Activated naive CD4-positive, alpha-beta T cell (primary cell): ENCODE measurements at places on chromosomes 12 and 14.

DNA sequence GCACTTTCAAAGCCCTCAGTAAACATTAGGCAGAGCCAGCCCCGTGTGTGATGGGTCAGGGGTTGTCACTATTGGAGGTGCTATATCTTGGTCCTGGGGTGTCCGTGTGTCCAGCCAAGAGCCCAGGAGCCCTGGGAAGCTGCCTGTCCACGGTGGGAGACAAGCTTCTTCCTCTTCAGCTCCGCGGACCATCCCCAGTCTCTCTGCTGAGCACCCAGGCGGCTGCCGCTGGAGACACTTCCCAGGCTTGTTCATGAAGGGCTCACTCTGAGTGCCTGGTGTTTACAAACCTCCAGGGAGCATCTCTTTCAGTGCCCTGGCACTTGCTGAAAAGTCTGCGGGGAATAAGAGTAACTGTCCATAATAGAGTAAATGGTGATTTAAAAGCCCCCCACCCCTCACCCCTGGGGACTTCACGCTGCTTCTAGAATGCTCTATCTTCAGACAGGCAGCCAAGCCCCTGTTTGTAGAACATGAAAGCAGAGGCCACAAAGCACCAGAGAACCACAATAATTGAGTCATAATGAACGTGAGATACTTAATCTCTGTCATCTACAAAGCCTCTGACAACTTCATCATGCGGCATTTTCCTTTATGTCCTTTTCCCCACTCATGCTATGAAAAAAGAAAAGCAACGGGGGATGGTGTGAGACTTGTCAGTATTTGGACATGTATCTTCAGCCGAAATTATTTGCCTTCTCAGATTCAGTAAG, 178.6 kb downstream of the TMEM132C start:
- no peak for DNase-seq

DNA sequence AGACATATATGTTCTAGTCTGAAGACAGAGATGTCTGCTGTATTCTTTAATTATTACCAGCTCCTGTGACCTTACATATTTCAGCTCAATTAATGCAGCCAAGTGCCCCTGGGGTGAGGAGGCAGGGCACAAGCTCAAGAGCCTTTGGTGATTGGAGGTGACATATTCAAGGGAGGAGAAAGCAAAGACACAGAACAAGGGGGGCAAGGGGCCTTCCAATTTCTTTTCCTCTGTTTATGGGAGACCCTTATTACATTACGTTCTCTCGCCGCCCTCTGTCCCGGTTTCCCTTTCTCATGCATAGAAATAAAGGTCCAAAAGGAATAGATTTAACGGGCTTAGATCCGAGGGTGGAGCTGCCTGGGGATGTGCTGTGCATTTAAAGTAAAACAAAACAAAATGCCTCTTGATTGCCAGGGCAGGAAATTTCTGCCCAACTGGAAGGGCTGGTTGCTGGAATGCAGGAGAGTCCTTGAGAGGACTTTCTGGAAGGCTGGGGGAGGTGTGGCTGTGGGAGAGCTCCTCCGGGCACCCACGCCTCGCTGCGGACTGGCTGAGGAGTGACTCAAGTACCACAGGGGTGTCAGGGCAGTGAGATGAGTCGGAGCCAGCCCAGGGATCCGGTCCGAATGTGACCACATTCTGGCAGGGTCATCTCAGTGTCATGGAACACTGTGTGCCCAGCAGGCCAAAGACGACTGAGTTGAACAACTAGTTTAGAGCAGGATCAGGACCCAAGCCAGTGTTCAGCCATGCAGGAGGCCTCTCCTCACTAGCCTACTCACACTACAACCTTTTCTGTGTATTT, 32.1 kb upstream of the GSG1 start:
- DNase-seq: no peak

GRCh38 chr12:3177778-3178425, 100.7 kb downstream of the TSPAN9 start:
- DNase-seq: no peak

GRCh38 chr14:72763892-72764291, 130.0 kb downstream of the DPF3 start:
- no peak for DNase-seq

DNA sequence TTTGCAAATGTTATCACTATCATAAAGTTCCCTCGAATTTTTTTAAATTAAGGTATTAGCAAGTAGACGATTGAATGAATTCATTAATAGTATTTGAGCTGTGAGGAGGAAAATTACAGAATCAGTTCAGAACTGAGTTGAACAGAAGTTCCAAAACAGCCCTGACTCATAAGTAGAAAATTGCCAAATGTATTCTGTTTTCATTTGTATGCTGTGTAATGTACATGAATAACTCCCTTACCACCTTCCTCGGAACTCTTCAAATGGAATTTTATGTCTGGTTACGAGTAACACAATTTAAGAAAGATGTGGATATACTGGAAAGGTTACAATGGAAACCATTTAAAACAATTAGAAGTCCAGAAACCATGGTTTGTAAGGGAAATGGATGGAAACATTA, 283.3 kb upstream of the FAR2 start:
- DNase-seq: no peak

- DNase-seq: no peak
Observed at GRCh38 chr12:113220593-113221180, 577 bp upstream of the TPCN1 start.

DNA sequence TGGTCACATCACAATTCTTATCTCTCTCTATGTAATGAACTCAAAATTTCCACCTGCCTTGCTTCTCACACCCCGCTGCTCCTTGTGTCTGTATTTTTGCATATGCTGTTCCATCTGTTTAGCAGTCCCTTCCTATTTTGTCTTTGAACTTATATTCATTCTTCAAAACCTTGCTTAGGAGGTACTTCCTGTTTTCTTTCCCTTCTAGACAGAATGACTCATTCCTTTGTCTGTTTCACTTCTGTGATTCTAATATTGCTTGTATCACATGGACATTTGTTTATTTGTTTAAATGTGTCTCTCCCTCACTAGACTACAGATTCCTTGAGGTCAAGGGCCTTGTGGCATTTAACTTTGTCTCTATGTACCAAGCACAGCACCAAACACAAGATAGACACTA, 424.2 kb downstream of the ETNK1 start:
- DNase-seq: no peak

DNA sequence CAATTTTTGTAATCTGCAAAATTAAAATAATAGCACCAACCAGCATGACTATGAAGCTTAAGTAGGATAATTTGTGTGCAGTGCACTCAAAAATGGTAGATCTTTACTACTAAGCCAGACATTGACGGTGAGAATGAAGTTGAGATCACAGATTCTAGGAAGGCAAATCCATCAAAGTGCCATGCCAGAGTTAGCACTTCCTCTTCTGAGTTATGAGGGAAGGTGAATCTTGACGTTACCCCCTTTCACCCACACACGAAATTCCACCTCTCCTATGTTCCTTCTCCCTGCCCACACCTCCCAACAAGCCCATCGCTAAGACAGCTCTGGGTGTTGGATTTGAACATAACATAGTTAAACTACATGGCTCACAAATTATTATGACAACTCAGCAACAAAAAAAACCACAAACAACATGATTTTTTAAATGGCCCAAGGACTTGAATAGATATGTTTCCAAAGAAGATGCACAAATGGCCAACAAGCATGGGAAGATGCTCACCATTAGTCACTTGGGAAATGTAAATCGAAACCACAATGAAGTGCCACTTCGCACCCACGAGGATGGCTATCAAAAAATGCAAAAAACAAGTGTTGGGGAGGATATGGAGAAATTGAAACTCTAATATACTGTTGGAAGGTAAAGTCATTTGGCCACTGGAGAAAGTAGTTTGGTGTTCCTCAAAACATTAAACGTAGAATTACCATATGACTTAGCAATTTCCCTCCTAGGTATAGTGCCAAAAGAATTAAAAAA, 119.3 kb upstream of the RAP1B start:
- no peak for DNase-seq

- no peak for DNase-seq
Observed at GRCh38 chr14:105023144-105023543, 2.3 kb upstream of the CDCA4 start.

GRCh38 chr14:106513302-106513701, 986.9 kb downstream of the TMEM121 start:
- no peak for DNase-seq

DNA sequence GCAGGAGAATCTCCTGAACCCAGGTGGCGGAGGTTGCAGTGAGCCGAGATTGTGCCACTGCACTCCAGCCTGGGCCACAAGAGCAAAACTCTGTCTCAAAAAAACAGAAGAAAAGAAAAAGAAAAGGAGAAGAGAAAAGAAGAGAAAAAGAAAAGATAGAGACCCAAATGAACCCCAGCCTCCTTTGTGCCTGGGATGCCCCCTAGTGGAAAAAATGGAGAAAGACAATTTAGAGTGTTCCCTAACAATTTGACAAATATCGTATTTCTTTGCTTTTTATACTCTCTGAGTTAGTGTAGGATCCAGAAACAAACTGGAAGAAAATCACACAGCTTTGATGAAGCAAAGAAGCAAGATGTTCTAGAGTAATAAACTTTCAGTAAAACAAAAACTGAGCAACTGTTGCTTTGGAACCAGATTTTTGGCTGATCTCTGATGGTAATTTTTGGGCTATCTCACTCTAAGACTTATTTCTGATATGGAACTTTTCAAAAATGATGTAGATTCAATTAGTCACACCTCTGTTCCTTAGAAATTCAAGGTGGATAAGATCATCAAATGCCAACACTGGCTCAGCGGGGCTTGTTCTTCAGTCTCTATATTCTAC, 18.6 kb upstream of the PRKAB1 start:
- DNase-seq: no peak

- no peak for DNase-seq
Observed at GRCh38 chr14:61939776-61940175, 177.6 kb downstream of the SNAPC1 start.

DNA sequence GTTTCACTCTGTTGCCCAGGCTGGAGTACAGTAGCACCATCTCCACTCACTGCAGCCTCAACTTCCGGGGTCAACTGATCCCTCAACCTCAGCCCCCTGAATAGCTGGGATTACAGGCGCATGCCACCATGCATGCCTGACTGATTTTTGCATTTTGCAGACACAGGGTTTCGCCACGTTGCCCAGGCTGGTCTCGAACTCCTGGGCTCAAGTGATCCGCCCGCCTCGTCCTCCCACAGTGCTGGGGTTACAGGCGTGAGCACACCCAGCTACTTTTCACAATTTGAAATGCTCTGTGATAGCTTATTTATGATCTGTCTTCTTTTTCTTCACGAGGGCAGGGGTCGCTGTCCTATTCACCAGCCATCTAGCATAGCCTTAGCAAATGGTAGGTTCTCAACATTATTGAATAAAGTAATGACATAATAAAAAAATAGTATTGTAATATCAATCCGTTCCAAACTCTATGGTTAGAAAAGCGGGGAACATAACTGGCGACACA, 477 bp upstream of the DDX47 start:
- no peak for DNase-seq

DNA sequence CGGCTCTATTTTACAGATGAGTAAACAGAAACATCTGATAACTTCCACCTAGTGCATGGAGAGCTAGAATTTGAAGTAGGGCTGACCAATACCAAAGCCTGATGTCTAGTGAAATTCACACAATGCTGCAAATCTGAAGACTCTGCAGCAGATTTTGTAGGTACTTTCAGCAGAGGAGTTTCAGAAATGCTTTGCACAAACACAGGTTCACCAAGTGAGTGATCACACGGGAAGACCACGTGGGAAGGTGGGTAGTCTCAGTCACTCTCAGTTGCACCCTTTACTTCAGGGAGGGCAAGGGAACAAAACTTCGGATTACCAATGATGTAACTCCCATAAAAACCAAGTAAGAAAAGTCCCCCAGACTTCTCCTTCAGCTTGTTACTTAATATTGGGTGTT, 63.3 kb upstream of the DAAM1 start:
- DNase-seq: no peak

- no peak for DNase-seq
Observed at GRCh38 chr12:119440803-119441360, 106.4 kb downstream of the CCDC60 start.

- DNase-seq: no peak
Observed at GRCh38 chr12:27343255-27344000, 10.8 kb downstream of the BMAL2 start.

DNA sequence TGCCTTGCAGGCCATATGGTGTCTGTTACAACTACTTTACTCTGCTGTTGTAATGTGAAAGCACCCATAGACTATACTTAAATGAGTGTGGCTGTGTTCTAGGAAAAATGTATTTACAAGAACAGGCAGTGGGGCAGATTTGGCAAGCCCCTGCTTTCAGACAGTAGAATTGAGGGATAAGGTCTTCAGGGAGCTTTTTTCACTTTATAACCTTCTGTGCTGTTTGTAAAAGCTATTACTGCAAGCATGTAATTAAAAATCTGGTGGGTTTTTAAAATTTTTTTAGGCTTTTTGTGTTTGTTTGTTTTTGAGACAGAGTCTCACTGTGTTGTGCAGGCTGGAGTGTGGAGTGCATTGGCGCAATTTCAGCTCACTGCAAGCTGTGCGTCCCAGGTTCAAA, 73.9 kb downstream of the VEZT start:
- no peak for DNase-seq

DNA sequence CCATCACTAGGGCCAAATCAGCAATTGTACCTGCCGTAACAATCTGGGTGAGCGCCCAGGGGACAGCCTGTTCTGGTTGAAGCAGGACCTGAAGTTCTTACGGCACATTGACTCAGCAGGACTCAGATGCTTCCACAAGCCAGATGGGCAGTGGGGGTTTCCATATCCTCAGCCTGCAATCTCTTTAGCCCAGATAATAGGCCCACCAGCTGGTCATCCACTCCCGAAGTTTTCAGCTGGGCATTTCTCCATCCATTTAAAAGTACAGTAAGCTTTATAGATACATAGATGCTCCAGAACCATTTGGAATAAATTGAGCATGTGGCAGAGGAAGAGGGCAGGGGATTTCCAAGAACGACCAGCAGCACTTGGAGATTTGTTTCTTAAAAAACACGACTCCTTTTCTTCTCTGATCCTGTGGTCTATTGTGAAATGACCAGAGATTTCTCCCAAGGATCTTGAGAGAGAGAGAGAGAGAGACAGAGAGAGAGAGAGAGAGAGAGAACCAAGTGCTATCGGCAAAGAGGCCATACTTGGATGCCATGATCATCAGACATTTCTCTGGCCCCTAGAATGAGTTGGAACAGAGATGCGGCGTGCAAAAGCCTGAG, 74.8 kb upstream of the PLXNC1 start:
- DNase-seq: no peak

DNA sequence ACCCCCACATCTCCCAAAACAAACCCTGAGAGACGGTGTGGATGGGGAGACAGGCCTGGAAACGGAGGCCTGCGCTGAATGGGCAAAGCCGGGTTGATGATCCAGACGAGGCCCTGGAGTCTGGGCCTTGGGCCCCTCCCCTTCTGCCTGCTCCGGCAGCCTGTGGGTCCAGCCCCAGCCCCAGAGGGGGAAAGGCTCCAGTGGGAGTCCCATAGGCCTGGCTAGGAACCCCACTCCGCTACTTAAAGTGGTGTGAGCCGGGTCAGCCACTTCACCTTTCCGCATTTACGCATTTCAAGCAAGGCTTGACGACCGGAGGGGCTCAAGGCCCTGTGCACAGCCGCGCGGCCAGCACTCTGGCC, 695 bp upstream of the TNFAIP2 start:
- no peak for DNase-seq

DNA sequence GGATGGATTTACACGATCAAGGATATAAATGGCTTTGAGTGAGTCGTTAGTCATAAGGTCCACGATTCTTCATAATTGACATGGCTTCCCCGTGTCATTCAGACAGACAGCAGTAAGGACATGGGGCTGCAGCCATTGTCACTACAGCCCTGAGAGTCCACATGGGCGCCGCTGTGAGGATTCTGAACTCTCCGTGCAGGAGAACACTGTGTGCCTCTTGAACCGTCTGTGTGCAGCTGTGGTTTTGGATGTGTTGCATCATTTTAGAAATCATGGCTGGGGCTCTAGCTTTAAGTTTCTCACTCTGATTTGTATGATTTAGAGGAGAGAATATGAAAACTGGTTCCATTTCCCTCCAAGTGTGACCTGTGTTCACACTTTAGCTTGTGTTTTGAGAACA, 47.2 kb downstream of the NPAS3 start:
- DNase-seq: no peak
